ENCODE measurements at places on chromosomes 7 and 10. TPM values are rescaled to one million over a fixed set of nuclear protein-coding genes. Genes with fewer than 3 reads are reported as not detected.

DNA sequence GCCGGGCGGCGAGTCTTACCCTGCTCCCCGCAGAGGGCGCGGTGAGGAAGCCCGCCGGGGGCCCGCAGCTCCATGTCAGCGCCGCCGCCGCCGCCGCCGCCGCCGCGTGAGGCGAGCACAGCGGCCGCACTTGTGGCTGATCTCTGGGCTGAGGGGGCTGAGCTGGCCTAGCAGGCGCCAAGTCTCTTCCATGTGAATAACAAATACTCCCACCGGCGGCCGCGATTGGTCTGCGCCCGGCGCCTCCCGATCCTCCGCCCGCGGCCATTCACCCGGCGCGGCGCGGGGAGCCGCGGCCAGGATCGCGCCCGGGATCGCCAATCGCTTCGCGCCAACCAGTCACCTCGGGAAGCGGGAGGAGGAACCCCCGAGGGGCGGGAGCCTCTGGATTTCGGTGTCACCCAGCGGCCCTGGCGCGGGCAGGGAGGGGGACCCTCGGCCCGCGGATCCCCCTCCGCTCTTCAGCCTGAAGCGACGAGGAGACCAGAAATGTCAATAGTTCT is at the start of gene GRM8:
GRM8 (minus strand) TSS at position 164 of the 503 bp plus-strand sequence.
- no peak for DNase-seq

GRCh38 chr10:111137007-111137406 is 60.2 kb downstream of the ADRA2A start:
- DNase-seq, result no peak

DNA sequence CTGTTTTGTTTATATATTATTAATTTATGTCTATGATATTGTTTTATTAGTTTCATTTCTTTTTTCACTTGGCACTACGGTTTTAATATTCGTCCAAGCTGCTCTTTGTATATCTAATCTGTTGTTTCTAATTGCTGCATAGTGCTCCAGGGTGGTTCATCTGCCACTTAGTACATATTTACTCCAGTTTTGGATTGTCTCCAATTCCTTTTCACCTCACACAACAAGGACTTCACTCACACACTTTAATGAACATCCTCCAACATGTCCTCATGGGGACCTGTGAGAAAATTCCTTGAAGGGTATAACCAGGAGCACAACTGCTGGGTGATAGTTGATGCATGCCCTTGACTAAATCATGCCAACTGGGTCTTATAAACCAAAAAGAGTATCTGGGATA is 14.1 kb upstream of the NOC3L start:
- no peak for DNase-seq

DNA sequence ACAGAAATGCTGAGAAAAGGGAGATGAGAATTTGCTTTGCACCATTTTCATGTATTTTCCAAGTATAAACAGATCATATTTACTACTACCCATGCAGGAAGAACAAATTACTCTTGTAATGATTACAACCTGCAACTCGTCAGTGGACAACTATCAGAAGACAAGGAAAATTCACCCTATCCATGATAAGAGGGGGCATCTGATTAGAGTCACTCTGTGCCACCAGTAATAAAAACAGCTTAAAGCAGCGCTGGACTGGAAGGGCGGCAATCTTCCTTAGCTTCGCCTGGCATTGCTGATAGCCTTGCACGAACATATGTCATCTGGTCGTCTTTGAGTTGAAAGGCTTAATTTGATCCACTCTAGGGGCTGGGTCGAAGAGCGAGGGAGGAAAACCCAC is 162.7 kb downstream of the SFMBT2 start:
- no peak for DNase-seq

- no peak for DNase-seq
These were observed 102.1 kb upstream of the ZNF746 start for GRCh38 chr7:149599636-149600206.

The STX1A gene
- total RNA-seq, result 2.6 TPM

Data from right atrium auricular region (tissue), 2 donors.